ENCODE measurements at places on chromosomes 11 and 22.

DNA sequence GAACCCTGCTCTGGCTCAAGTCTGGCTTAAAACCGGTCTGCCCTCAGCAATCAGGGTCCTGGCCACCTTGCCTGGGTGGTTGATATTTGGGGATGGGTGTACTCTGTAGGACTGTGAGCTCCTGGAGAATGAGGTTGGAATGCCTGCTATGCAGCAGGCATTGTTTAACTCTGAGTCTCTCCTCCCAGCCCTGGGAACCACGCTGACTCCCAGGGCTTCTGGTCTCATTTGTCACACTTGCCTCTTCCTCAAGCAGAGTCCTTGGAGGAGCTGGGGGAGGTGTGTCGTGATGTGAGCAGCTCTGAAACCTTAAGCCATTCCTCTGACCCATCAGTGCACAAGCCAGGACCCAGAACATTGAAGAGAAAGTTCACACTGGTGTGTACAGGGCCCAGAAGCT is 340.1 kb downstream of the MN1 start:
- no peak for DNase-seq

GRCh38 chr22:17846326-17846992 is 72.2 kb upstream of the BID start:
- DNase-seq, result no peak

- DNase-seq, result no peak
Observed at GRCh38 chr22:47000888-47001287, 238.4 kb downstream of the TBC1D22A start.

- no peak for DNase-seq
Observed at GRCh38 chr11:62914416-62914815, 6.7 kb downstream of the CHRM1 start.

GRCh38 chr11:68837583-68838571 is 3.8 kb downstream of the CPT1A start:
- DNase-seq, result no peak

- no peak for DNase-seq
Observed at GRCh38 chr22:36430863-36431262, 43.1 kb upstream of the MYH9 start.

DNA sequence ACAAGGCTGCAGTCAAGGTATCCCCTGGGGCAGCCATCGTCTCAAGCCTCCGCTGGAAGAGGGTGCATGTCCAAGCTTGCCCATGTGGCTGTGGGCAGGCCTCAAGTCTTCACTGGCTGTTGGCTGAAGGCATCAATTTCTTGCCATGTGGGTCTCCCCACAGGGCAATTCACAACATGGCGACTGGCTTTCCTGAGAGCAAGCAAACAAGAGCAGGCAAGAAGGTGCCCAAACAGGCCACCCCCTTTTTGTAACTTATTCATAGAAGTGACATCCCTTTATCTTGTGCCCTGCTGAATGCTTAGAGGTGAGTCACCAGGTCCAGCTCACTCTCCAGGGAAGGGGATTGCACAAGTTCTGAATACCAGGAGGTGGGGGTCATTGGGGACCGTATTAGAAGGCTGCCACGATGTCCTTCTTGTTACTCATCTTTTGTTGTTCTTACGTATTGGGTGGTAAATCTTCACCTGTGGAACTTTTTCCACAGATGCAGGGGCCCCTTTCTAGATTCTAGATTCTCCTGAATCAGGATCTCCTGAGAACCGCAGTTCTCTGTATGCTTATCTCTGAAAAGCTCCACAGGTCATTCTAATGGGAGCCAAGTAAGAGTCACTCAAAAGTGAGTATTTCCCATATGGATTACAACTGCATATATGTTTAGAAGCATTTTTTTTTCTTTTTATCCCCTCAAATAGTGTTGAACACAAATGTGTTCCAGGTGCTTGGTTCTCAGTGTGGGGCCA is 44.2 kb upstream of the MICAL2 start:
- no peak for DNase-seq

GRCh38 chr11:41461057-41461681 is 1.7 kb upstream of the LRRC4C start:
- no peak for DNase-seq

DNA sequence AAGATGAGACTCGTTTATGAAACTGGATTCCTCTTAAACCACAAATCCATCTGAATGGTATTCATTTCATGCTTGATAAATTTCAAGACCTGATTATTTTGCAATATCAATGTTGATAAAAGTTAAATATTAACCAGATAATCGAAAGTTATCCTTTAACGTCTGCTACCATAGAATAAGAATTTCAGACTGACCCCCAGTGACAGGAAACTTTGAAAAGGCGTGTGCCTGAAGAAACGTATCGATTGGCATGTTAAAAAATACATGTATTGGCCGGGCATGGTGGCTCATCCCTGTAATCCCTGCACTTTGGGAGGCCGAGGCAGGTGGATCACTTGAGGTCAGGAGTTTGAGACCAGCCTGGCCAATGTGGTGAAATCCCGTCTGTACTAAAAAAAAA is 13.9 kb downstream of the SCGB1A1 start:
- no peak for DNase-seq

- DNase-seq, result no peak
Observed at GRCh38 chr22:38098410-38099249, 11.9 kb downstream of the BAIAP2L2 start.

DNA sequence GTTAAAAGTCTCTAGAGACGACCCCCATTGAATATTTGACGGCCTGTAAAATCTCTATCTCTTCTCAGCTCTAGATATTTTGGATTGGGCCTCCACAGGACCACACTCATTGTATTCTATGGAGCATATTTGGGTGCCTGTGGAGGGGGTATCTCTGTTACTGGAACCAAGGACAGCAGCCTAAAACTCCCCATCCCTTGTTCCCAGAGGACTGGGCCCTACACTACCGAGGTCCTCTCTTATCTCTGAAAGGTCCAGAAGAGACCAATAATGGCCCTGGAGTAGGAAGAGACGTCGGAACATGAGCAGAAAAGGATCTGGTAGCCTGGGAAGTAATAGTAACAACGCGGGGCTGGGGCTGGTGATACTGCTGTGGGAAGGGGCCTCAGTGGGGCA is 542 bp downstream of the HPS4 start:
- no peak for DNase-seq

DNA sequence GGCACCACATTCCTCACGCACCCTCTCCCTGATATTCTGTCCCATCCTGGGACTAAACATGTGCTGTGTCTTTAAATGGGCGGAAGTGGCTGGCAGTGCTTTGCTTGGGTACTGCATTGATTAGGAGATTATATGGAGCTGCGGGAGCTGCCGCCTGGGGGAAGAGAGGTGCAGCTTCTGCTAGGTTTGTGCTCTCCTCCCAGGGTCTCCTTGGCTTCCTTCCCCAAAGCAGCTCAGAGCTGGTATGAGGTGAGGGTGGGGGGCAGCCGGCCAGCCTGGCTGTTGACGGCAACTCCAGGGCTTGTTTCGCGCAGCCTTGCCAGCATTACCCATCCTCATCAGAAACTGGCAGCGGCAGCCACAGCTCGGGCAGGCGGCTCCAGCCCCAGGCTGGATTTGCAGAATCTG is 95.4 kb downstream of the GRAMD1B start:
- no peak for DNase-seq

DNA sequence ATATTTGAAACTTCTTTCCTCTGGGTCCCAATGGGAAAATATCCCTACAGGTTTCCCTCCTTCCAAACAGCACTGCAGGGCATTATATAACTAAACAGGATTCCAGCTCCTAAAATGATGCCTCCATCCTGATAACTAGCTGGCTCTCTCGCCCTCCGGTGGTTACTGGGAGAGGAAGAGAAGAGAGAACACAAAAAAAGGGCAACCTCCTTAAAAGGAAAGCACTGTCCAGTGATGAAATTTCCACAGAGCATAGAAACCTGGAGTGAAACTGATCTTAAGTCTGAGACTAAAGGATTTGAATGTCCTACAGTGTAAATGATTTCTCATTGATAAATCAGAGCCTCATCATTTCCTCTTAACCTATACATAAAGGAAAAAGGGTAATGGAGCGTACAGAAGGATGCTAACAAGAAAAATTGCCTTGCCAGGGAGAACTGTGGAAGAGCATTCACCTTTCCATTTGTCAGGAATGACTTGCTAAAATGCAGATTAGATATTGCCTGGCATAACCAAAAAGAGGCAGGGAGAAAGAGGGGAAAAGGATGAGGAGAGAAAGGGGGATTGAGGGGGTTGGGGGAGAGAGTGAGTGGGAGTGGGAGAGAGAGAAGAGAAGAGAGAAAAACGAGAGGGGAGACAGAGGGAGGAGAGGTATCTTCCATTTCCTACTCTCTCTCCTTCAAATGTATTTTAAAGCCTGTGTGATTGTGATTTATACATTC is 121.3 kb downstream of the APOL5 start:
- no peak for DNase-seq

GRCh38 chr11:85746670-85747069 is 60.7 kb upstream of the CCDC89 start:
- DNase-seq, result no peak

- DNase-seq, result no peak
Observed at GRCh38 chr11:29024386-29024785, 916.2 kb downstream of the METTL15 start.

DNA sequence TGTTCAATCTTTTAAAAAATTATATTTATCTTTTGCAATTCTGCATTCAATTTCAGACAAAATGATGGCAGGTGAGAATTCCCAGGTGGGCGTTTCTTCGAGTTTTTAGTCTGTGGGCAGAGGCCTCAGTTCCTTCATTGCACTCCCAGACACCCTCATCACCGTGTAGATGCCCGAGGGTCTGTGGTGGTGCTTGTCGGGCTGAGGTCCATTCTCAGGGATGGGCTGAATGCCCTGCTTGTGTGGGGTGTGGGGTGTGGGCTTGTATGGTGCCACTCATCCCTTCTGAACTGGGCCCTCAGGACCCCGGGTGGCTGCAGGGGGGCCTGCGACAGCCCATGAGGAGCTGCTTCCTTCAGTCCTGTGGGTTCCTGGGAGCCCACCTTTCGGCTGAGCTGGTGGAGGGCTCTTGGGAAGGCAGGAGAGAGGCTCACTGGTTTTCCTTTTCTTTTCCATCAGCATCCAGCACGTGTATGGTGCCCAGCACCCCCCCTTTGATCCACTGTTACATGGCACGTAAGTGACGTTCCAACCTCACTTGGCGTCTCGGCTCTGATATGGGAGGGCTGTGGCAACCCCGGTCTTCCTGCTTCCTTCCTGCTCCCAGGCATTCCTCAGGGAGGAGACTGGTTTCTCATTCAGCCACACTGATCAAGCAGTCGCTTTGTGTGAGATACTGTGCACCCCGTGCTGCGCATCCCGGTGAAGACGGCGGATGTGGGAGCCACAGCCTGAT is 29.8 kb downstream of the TBC1D22A start:
- no peak for DNase-seq

DNA sequence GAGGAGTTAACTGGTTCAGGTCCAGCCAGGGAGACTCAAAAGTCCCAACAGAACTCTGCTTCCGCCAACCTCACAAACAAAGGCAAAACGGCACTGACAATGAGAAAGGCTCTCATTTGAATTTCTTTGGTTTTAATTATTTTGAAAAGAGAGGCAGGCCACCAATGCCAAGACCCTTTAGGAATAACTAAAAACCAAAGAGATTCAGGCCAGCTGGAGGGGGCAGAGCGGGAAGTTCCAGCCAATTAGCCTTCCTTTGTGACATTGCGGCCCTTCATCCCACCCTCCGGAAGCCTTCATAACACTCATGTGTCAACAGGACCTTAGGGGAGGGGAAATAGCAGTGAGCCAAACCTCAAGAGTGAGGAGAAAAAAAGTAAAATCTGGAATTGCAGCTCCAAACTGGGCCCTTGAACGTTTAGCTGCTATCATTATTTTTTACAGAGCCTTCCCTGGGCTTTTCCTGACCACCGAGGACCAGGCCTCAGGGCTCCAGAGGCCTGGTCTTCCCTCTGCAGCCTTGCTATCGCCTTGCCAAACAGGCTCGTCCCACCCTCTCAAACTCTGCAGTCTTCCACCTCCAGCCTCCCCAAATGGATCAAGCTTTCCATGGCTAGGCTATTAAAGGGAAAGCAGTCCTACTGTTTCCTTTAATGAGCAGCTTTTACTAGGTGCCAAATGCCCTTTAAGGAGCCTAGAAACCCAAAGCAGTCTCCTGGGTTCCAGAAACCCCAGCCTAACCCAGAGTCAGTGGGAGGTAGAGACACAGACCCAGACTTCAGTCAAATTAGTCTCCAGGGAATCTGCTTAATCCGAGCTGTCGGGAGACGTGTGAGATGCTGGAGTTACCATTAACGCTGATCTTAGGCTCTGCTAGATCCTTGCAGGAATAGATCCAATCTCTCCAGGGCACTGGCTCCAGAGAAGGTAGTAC is 114.2 kb downstream of the CCDC34 start:
- DNase-seq, result no peak

DNA sequence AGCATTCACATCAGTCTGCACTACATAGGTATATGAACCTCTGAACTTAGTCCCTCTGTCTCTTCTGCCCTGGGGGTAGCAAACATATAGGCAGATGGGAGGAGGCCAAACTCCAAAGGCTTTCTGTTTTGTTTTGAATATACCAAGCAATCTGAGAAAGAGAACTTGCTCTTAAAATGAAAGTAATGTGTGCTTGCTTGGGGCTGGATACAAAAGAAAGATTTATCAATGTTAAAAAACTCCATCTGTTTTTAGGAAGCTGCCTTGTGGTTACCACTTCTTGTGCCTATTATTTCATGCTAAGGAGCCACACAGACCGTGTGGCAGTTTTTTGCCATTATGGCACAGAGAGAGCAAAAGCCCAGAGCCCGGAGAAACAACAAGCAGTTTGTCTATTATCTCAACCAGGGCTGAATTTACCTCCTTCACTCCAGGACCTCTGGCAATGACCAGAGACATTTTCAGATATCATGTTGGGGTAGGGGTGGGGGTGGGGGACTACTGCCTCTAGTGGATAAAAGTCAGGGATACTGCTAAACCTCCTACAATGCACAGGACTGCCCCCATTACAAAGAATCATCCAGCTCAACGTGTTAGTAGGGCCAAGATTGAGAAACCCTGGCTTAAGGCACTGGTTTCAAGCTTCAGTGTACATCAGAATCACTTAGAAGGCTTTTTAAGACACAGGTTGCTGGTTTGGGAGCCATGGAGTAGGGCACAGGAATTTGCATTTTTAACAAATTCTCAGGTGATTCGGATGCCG is 124.2 kb downstream of the APIP start:
- DNase-seq, result no peak

DNA sequence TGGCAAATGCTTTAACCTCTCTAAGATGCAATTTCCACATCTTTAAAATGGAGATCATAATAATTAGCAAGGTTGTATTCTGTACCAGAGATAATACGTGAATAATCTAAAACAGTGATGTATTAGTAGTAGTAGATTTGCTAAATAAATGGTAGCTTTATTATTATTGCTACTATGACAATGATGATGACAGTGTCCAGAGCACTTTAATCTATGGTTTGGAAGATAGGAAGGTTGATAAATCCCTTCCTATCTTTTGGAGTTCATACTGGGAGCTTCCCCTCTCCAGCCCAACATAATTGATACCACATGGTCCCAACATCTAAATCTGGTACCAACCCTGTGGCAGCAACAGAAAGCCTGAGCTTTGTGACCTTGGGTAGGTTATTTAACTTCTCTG is 267.8 kb downstream of the FAT3 start:
- DNase-seq, result no peak

Measured in activated T-cell treated with anti-CD3 and anti-CD28 coated beads for 24 hours (primary cell).